ENCODE measurements at places on chromosomes 4 and X. TPM values are rescaled to one million over a fixed set of nuclear protein-coding genes. Genes with fewer than 3 reads are reported as not detected.

Gene MTCP1
- 1.1 TPM for total RNA-seq

Gene CT45A3
- not detected for total RNA-seq

Gene CPEB2
- 6.8 TPM for total RNA-seq

Gene CDKL5
- total RNA-seq: 0.97 TPM

Gene SMARCA1
- total RNA-seq: 31.2 TPM

Gene CXCL6
- 6.4 TPM for total RNA-seq

Gene SORBS2
- 30.4 TPM for total RNA-seq

Gene SMC1A
- total RNA-seq: 29.5 TPM

Gene KCNIP4
- 0.46 TPM for total RNA-seq

Gene RPS6KA6
- total RNA-seq: 1.3 TPM

Gene COMMD8
- total RNA-seq: 29.2 TPM

Gene SPANXN3
- not detected for total RNA-seq

Gene HTN3
- not detected for total RNA-seq

Data from epithelial cell of umbilical artery (primary cell).